ENCODE measurements at places on chromosomes 4 and X. TPM values are rescaled to one million over a fixed set of nuclear protein-coding genes. Genes with fewer than 3 reads are reported as not detected.

SLC9B1 gene
- 2.7 TPM for total RNA-seq

CAMK2D gene
- total RNA-seq: 210 TPM

ANXA10 gene
- total RNA-seq: not detected

TMEM156 gene
- 1.6 TPM for total RNA-seq

SLC34A2 gene
- 10.7 TPM for total RNA-seq

CSAG3 gene
- total RNA-seq: not detected

TLR6 gene
- 1.9 TPM for total RNA-seq

ADGRG4 gene
- total RNA-seq: 0.10 TPM

NLGN3 gene
- total RNA-seq: 3.7 TPM

FAM9B gene
- not detected for total RNA-seq

F8A1 gene
- 2.6 TPM for total RNA-seq

GRIA3 gene
- 3.4 TPM for total RNA-seq

Measured in tongue (tissue), 3 donors.